ENCODE measurements at places on chromosomes 16 and 17. TPM values are rescaled to one million over a fixed set of nuclear protein-coding genes. Genes with fewer than 3 reads are reported as not detected.
A peak's percentile ranks its signal among the peaks of the same experiment; 100 is the strongest.

- no peak overlapping the region for H3K27ac ChIP-seq
- no peak overlapping the region for H3K4me3 ChIP-seq
- DNase-seq: no peak
- H3K27me3 ChIP-seq: no peaks in the 10 kb centered on the region
These were observed 11.1 kb downstream of the HS3ST3B1 start for GRCh38 chr17:14311981-14312380.

TP53TG3C gene
- total RNA-seq: not detected

DNA sequence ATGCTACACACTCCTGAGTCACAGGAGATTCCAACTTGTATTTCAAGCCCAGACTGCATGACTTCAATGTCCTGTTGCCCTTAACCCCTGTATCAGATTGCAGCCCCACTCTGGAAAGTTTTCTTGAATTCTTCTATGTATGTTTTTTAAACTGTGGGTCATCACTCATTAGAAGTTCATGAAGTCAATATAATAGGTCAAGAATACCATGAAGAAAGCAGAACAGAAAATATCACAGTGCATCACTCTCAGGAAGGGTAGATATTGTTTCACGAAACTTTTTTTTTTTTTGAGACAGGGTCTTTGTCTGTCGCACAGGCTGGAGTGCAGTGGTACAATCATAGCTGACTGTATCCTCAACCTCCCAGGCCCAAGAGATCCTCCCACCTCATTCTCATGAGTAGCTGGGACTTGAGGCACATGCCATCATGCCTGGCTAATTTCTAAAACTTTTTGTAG lies 20.5 kb downstream of the PRKCB start:
- H3K36me3 ChIP-seq: peaks cover 55% of the 10 kb centered on the region
- H3K27ac ChIP-seq: no peak overlapping the region
- no peak for DNase-seq
- no peaks in the 10 kb centered on the region for H3K27me3 ChIP-seq

SLC35G6 gene
- total RNA-seq: not detected

GRCh38 chr16:23863511-23864422 lies 28.0 kb downstream of the PRKCB start:
- H3K36me3 ChIP-seq: peaks cover 20% of the 10 kb centered on the region
- peak overlapping the region; percentile 90 for H3K27ac ChIP-seq
- peak; percentile 27 for DNase-seq
- peaks cover 79% of the 10 kb centered on the region for H3K4me1 ChIP-seq

DNA sequence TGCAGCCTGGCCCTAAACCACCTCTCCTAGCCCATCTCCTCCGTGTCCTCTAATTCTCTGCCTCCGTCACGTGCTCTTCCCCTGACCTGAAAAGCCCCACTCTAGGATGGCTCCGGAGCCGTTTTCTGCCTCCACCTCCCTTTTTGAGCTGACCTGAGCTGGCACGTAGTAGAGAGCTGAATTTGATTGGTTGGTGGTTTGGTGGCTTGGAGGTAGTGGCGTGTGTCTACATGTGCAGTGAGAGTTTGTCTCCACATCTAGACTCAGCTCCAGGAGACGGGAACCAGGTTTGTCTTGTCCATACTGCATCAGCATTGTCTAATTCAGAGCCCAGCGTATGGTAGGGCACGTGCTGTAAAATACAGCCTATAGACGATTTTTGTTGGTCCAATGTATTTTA lies 3.0 kb downstream of the SBK1 start:
- DNase-seq: no peak
- H3K27ac ChIP-seq: peak overlapping the region; percentile 5
- peaks cover 5% of the 10 kb centered on the region for H3K36me3 ChIP-seq
- peak overlapping the region; percentile 80 for H3K4me3 ChIP-seq
- no peaks in the 10 kb centered on the region for H3K27me3 ChIP-seq
- H3K4me1 ChIP-seq: peaks cover 49% of the 10 kb centered on the region

MYH2 gene
- not detected for total RNA-seq

DNA sequence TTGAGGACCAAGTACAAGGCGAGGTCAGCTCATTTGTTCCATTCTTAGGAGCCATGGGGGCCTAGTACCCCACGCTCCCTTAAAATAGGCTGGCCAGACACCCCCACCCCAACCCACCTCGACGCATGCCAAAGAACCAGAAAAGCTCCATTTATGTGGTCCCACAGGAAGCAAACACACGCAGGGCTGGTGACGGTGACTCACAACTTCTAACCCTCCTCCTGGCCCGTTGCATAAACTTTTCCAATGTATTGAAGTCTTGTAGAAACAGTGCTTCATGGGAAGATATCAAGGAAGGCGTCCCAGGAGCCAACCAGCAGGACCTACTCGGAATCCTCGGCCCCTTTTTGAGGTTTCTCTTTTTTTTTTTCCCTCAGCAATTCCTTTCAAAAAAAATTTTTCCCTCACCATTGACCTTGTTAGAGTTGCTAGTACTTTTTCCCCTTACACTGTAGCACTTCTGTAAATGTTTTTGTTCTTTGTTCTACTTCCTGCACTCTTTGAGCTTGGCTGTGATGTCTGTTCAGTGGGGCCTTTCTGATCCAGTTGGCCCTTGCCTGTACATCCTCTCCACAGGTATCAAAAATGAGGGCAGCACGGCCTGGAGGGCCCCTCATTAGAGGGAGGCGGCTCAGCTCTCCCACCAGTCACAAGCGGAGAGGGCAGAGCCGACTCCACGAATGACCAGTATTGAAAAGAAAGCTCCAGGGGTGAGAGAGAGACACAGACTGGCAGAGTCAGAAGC lies 208.3 kb downstream of the RGS9 start:
- H3K4me3 ChIP-seq: peak overlapping the region; percentile 46
- peaks cover 5% of the 10 kb centered on the region for H3K36me3 ChIP-seq
- H3K27ac ChIP-seq: peak overlapping the region; percentile 86
- peaks cover 1% of the 10 kb centered on the region for H3K27me3 ChIP-seq
- H3K4me1 ChIP-seq: peaks cover 13% of the 10 kb centered on the region

DNA sequence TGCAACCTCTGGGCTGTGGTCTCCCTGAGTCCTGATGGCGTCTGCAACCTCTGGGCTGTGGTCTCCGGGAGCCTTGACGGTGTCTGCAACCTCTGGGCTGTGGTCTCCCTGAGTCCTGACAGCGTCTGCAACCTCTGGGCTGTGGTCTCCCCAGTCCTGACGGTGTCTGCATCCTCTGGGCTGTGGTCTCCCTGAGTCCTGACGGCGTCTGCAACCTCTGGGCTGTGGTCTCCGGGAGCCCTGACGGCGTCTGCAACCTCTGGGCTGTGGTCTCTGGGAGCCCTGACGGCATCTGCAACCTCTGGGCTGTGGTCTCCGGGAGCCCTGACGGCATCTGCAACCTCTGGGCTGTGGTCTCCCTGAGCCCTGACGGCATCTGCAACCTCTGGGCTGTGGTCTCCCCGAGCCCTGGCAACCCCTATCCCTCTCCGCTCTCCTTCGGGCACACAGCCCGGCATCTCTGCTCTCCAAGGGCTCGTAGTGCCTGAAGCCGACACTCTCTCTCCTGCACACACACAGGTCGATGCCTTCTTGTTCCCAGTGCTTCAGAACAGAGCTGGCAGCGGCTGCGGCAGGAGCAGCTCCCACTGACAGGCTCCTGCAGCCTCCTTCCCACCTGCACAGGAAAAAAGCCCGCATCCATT lies 45.6 kb downstream of the METRNL start:
- H3K4me3 ChIP-seq: no peak overlapping the region
- H3K36me3 ChIP-seq: no peaks in the 10 kb centered on the region
- H3K4me1 ChIP-seq: peaks cover 15% of the 10 kb centered on the region

NT5C gene
- 74.8 TPM for total RNA-seq

- H3K27me3 ChIP-seq: no peaks in the 10 kb centered on the region
- H3K36me3 ChIP-seq: no peaks in the 10 kb centered on the region
- DNase-seq: peak; percentile 72
- H3K4me1 ChIP-seq: peaks cover 45% of the 10 kb centered on the region
- H3K4me3 ChIP-seq: peak overlapping the region; percentile 76
These were observed 56.6 kb upstream of the GSE1 start for GRCh38 chr16:85556456-85557082.

GRCh38 chr16:1072526-1073261 lies at the start of gene SSTR5:
TSS of gene SSTR5 (plus strand) at chr16:1072747. CDS start at chr16:1078869, 6,122 bp downstream.
- no peak within 1 kb of the TSS for H3K27ac ChIP-seq
- H3K4me3 ChIP-seq: no peak within 1 kb of the TSS
- H3K27me3 ChIP-seq: peaks cover 49% of the 10 kb centered on the region
- H3K36me3 ChIP-seq: peaks cover 1% of the 10 kb centered on the region

HLF gene
- 0.32 TPM for total RNA-seq

- DNase-seq: no peak
- H3K4me3 ChIP-seq: no peak overlapping the region
- no peaks in the 10 kb centered on the region for H3K27me3 ChIP-seq
- peaks cover 37% of the 10 kb centered on the region for H3K36me3 ChIP-seq
These were observed 107.6 kb upstream of the CHMP6 start for GRCh38 chr17:80883831-80884735.

DNA sequence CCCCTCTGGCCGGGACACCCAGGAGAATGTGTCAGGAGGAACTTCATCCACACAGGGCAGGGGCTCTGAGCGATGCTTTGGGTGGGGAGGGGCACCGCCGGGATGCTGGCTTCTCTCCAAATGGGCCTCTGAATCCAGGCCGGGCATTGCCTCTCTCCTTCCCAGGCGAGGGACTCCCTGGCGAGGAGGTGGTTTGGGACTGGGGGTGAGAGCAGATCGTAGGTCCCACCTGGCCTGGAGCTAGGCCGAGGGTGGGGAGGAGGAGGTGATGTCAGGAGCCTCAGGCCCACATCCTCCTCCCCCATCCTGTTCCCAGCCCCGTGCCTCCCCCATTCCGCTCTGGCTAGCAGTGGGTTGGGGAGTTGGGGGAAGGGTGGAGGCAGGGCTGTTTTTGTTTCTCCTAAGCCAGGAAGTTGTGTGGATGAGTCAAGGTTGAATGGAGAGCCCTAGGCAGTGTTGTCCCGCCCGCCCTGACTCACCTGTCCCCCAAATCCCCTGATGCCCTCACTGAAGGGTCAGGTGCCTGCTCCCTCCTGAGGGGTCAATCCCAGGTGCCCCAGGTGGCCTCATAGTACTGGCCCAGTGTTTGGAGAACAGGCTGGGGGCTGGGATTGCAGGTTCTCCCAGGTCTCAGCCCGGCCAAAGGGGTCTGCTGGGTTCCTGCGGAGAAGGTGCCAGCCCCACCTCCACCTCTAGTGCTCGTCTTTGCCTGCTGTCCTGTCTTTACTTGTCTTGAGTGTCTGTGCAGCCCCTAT lies 2.8 kb downstream of the GRB7 start:
- no peak overlapping the region for H3K27ac ChIP-seq
- H3K36me3 ChIP-seq: no peaks in the 10 kb centered on the region
- H3K27me3 ChIP-seq: peaks cover 29% of the 10 kb centered on the region
- H3K4me1 ChIP-seq: peaks cover 17% of the 10 kb centered on the region

GRCh38 chr16:21659124-21659523 lies 4.6 kb upstream of the OTOA start:
- H3K36me3 ChIP-seq: peaks cover 7% of the 10 kb centered on the region
- H3K4me3 ChIP-seq: no peak overlapping the region
- peaks cover 45% of the 10 kb centered on the region for H3K4me1 ChIP-seq

Data from activated naive CD8-positive, alpha-beta T cell treated with anti-CD3 and anti-CD28 coated beads for 36 hours (primary cell).